CD4-positive, alpha-beta T cell treated with Interleukin-10 for 1 hour (primary cell): ENCODE measurements at places on chromosomes 5 and 9.
A peak's percentile ranks its signal among the peaks of the same experiment; 100 is the strongest.

DNA sequence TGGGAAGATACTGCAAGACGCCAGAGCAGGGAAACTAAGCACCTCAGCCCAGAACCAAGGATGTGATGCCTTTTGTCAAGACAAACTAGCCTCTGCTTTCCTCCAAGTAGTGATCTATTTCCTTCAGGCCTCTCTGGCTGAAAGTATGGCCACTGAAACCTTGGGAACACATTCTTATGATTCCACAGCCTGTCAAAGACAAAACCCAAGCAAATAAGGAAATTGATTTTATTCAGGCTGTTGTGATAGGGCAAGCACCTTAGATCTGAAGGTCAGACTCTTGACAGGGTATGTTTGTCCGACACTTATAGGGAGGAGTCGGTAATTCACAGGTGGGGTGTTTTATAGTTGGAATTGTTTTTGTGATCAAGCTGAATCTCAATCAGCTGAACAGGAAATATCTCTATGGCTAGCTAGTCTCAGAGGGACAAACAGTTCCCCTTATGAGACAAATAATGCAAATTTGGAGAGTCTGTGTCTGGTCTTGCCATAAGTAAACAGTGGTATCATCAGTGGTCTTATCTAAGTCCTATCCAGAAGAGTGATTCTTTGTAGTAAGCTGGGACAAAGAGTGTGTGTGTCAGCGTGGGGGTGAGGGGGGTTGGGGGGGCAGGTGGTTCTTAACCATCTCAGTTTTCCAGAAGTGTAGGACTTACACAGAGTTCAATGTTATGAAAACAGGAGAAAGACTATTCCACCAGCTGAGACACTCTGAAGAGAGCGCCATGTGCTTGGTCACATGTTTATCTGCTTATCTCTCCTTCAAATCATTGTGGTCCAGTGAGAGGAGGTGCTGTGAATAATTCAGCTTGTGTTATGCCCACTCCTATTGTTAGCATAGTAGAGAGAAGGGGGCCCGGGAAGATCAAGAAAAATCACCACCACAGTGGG is 6.7 kb upstream of the ZCCHC10 start:
- no peak for DNase-seq

DNA sequence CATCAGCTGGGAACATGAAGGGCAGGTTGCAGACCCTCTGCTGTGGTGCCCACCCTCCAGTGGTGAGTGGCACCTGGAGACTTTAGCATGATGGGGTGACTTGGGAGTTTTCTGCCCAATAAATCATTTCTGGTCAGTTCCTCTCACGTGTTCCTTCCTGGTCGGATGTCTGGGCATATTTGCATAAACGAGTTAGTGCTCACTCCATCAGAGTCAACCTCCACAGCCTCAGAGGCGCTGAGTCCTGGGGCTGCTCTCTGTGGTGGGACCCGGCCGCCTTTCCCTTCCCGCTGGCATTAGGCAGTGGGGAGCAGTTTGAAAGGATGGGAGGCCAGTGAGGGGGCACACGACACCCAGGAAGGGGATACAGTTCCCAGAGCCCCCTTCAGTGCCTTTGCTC is 114.0 kb upstream of the FCN2 start:
- no peak for DNase-seq

DNA sequence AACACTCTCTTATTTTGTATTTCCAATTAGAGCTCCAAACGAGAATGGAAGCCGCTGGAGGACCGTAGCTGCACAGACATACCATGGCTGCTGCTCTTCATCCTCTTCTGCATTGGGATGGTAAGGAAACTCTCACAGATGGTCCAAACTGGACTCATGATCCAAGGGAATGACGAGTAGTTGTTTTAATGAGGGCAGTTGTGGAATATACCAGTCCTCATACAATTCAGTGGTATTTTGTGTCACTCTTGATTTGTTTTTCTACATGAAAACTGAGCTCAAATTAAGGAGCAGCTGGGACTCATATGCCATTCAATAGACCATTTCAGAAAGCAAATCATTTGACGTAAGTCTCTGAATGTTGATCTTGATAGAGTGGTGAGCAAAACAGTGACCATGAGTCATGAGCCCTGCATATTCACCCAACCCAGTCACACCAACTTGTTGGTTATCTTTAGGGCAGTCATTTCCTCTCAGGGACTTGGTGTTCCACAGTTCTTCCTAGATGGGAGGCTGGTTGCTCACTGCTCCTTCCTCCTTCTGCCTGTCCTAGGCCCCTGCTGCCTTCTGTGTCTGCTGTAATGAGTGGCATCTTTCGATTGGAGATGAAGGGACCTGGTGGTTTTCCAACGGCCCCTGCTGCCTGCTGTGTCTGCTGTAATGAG is 54.9 kb downstream of the SLC44A1 start:
- DNase-seq, result no peak

DNA sequence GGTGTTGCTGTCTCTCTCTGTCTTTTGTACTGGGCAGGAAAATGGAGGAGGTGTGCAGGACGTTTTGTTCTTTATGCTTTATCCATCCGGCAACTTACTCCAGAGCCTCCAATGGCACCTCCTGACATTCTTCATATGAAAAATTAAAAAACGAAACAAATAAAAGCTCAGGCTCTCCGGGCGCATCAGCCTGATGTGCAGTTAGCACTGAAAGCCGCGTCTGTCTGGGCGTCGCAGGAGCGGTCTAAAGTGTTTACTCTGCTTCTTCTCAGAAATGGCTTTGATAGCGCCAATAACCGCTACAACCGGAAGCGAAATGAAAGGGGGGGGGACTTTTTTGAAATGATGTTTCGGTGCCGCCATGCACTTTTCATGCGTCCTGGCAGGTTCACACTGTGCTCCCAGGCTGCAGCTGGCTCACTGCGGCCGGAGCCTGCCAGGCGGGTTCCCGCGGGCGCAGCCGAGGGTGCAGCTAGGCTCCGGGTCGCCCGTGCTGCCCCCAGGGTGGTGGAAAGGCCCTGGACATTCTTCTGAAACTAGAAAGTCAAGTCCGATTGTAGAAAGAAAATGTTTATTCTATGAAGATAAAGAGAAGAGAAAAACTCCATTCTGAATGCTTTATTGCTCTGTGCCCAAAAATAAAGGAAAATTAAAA is 407.7 kb upstream of the IRX1 start:
- no peak for DNase-seq

DNA sequence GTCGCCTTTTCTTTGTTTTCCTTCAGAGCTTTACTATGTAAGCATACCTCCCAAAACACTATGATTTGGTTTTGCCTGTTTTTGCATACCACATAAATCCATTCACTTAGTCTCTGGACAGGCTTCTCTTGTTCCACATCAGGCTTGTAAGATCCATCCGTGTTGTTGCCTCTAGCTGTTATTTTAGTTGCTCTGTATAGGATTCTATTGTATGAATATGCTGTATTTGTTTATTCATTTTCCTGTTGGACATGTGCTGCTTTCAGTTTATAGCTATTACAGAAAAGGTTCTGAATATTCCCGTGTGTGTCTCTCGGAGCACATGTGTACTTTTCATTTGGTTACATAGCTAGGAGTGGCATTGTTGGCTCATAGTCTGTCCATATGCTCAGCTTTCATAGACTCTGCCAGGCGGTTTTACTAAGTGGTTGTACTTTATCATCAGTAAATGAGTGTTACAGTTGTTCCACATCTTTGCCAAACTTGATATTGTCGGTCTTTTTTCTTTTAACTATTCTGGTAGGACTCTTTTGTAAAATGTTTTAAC is 41.8 kb downstream of the NUP214 start:
- DNase-seq, result no peak

DNA sequence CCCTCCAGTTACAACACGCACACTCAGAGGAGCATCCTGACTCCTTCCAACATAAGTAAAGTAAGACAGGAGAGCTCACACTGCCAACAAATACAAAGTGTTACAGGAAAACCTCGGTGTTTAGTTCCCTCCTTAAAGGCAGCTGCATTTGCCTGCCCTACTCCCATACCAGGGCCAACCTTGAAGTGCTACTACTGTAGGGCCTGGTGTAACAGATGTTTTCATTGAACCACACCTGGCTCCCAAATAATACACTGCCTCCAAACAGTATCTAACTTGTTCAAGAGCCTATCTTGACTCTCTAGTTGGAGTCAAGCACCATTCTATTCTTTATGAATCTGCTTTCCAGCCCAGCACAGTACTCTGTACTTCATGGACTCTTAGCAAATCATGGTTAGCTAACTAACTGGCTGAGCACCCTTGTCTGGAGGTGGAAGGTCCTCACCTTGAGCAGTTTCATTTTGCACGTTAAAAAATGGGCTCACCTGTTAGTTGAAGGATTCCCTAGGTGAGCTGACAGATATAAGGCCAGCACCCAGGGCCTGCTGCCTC is 34.6 kb downstream of the TTC39B start:
- no peak for DNase-seq

GRCh38 chr9:128160603-128160987 is 530 bp downstream of the BBLN start:
- peak; percentile 13 for DNase-seq

DNA sequence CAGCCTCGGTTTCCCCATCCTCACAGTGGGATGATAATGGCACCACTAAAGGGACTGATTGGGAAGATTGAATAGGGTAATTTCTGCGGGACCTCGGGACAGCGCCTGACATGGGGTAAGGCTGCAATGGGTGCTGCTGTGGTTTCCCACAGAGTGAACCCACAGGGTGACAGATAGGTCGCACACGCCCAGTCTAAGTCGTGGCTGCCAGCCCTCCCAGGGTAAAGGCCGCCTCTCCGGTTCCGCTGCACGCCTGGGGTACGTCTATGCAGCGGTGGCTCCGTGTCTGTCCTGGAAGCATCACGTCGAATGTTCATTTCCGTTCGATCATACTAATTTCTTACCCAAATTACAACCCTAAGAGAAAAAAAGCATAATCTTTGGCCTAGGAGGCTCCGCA is 631 bp downstream of the CFAP77 start:
- DNase-seq, result peak; percentile 36

DNA sequence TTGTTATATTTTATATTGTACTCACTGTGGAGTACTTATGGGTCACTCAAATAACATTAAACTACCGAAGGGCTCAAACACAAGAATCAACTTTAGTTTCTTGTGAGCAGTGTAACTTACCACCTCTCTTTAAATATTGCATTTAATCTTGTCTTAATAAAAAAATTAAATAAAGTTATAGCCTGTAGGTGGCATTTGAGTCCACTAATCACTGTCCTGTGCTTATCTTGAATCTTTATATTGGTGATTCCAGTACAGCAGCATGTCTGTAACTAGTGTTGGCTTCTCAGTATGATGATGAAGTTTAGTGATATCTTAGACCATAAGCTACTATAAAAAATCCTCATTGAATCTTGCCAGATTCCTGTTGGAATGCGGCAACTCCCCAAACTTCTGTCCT is 313.8 kb downstream of the FAM170A start:
- no peak for DNase-seq
